Psoas muscle (tissue), 8 donors: ENCODE measurements at places on chromosomes 4 and X. TPM values are rescaled to one million over a fixed set of nuclear protein-coding genes. Genes with fewer than 3 reads are reported as not detected.

DNA sequence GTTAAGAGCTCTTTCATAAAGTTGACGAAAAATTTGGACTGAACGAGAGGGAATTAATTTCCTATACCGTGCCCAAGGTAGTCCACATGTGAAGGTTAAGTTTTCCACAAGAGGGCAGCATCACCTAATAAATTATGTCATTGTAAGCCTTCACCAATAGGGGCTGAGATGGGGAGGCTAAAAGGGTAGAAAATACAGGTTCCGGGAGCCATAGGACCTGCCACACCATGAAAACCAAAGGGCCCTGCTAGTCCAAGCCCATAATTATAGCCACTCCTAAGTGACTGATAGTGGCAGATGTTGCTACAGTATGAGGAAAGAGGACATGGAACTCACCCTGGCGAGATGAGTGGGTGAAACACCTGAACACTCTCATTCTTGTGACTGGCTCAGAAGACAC lies 122.2 kb downstream of the SHROOM4 start:
- no peak for DNase-seq

DNA sequence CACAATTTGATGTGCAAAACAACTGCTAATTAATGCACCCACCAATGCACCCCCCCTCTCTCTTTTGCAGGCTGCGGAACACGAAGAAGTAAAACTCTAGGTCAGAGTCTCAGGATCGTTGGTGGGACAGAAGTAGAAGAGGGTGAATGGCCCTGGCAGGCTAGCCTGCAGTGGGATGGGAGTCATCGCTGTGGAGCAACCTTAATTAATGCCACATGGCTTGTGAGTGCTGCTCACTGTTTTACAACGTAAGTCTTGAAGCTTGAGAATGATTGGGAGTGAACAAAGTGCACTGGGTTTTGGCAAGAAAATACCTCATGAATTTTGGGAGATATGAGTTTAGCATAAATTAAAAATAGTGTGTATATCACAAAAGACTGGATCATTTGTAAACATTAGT lies 28.9 kb downstream of the TMPRSS11E start:
- DNase-seq = no peak

The INPP4B gene
- total RNA-seq = 10.2 TPM

The ZC4H2 gene
- total RNA-seq = 3.6 TPM

DNA sequence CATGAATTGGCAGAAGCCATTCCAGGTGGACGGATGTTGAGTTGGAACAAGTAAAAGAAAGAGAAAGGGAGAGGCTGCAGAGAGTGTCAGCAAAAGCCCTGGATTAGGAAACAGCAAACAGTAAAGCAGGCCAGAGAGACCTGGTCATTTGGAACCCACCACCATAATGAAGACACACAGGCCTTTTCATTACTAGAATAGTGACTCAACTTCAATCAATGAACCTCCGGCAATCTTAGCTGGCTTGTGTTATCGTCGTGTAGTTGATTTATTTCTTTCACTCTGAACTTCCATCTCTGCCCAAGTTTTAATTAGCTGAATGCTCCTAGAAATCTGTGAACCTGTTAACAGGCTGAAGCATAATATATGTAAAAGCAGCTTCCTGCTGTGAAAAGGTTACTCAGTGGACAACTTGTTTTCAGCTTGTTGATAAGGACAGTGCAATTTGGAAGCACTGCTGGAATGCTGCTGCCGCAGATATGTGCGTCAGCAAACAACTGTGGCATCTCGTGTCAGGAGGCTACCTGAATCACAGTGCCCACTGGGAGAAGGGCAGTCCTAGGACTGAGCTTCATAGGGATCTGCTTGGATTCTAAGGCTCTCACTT lies 68.8 kb downstream of the SPANXN4 start:
- no peak for DNase-seq
